ENCODE measurements at places on chromosomes 16 and 17.

DNA sequence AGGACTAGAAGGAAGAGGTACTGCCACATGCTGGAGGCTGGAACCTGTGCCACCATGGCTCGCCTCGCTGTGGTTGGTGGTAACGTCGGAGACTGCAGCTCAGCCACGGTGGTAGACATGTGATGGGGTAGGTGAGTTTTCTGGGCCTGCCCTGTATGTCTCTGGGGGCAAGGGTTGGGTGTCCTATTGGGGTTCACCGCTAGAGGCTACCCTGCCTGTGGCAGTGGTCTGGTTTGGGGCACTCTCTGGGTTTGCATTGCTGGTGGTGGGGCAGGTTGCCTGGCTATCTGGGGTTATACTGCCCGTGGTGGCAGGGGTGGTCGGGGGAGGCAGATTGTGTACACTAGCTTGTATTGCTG, 79.3 kb upstream of the KCNJ18 start:
- DNase-seq: no peak

DNA sequence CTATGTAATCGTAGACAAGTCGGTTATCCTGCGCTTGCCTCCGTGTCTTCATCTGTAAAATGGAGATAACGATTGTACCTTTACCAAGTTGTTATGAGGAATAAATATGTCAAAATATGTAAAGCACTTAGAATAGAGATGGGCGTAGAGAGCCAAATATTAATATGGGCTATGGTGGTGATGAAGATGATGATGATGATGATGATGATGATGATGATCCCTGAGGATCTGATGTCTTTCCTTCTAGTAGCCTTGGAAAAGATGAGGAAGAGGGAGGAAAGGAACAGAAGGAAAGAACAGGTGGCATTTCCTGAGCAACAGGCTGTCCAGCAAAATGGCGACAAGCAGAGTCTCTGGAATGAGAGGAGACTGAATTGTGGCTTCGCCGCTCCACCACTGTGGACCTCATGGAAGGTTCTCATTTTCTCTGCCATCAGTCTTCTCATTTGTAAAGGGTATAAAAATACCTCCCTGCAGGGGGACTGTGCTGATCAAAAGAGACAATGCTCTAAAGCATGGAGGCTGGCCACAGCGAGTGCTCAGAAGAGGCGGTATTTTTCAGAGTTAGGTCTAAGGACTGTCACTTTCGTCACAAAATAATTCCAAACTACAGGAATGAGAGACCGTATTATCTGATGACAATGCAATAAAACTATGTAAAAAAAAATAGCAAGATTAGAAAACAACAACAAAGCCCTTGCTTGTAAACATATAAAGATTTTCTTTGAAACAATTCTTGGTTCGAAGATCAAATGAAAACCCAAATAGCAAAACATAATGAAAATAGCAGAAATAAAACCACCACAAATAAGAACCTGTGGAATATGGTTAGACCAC, 17.2 kb upstream of the RCVRN start:
- DNase-seq: no peak

- no peak for DNase-seq
These were observed 112.5 kb downstream of the MSI2 start for GRCh38 chr17:57368637-57369336.

- no peak for DNase-seq
These were observed 25.8 kb downstream of the PIK3R5 start for GRCh38 chr17:8939496-8940334.
